ENCODE measurements at places on chromosomes 3 and 15.

GRCh38 chr3:44355362-44356033 is 16.9 kb downstream of the TCAIM start:
- DNase-seq = peak; percentile 89

DNA sequence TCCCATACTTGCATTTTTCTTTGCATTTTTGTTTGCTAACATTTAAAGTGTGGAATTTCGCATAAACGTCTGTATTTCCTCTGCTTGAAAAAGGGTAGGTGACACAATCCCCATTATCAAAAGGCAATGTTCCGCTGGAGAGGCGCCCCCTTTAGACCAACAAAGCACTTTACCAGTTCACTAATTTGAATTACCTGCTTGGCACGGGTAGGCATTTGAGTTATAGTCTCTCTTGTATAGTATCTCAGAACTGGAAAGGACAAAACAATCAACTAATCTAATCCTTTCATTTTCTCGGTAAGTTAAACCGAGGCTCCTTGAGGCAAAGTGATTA is 775 bp upstream of the CCDC39 start:
- DNase-seq = peak; percentile 13

DNA sequence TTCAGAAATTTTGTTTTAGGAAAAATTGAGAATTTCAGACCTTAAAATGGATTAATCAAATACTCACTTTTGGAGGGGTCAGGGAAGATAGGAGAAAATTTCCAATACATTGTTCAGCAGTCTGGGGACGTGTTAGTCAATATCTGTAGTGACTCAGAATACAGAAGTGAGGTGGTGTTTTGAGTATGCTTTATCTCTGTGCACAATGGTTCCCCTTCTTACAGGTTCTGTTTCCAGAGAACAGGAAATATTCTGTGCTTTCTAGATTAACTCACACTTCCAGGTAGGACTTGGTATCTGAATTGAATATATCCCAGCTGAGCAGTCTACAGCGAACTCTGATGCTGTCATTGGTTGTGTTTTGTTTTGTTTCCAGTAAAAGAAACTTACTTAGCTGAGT is 30.7 kb upstream of the CCDC54 start:
- DNase-seq = no peak

- no peak for DNase-seq
Measured at GRCh38 chr3:154660811-154661210, 230.8 kb upstream of the GPR149 start.
